ENCODE measurements at places on chromosomes 12 and 14.

DNA sequence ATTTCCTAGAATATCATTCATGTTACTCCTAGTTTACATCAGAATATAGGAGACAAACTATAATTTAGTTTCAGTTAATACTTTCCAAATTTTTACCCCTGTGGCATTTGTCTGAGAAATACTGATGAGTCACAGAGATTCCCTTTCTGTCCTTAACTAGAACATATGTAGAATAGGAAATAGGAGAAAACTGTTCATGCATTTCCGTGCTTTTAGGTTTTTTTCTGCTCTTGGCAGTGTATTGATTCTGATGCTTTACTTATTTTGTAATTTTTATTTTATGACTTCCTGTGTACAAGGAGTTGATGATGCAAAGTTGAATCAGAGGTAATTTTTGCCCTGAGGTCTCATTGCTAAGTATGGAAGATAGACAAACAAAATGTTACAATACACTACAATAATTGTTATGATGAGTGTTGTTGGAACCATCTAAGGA is 23.0 kb downstream of the MNAT1 start:
- DNase-seq = no peak

DNA sequence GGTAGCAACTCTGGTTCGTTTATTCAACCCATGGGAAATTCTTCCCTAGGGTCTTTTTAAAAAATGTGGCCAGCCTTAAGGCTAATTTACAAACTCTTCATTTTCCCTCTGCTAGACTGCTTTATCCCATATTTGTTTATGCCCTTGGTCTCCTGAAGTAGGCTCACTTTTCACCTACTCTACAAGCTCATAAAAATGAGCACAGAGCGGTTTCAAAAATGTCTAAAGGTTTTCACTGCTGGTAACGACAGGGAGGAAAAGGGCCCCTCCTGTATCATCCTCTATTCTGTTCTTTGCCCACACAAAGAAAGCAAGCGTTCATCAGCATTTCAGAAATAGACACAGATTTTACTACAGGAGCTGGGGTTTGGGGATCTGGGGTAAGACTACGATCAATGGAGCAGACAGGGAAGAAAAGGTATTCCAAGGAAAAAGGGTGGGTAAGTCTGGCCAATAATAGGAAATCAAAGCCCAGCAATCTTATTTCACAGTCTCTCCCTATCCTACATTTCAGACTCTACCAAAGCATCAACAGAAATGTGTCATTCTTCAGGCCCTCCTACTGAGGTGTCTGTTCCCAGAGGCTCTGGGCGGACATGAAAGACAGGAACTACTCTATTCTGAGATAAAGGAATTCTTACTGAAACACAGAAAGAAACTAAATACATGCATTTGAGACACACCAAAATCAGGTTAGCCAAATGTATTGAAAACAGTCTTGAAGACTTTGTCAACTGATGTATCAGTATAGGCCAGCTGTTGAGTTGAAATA is 86.4 kb downstream of the SPPL3 start:
- no peak for DNase-seq

DNA sequence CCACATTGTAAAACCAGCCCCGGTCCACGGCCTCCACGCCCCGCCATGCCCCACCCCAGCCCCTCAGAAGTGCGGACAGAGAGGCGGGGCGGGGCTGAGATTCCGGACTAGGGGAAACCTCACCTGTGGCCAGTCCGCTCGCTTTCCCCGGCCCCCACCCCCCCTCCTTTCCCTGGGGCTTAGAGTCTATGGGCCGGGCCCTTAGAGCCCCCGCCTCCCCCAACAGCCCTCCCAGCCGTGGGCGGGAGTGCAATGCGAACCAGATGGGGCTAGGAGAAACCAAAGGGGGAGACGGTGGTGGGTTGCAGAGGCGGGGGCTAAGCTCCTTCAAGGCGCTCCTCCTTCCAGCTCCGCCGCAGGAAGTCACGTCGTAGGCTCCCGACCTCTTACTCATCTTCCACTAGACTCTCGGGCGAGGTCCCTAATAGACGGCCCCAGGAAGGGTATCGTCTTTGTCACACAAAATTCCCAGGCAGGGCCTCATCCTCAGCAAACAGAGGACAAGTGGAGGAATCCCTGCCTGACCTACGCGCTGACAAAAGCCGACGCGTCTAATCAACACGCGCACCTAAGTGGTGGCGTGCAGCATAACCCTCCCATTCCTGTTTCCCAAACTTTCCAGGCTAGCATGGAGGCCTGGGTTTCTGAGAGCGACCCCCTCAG is 1.1 kb upstream of the NAB2 start:
- peak; percentile 84 for DNase-seq

DNA sequence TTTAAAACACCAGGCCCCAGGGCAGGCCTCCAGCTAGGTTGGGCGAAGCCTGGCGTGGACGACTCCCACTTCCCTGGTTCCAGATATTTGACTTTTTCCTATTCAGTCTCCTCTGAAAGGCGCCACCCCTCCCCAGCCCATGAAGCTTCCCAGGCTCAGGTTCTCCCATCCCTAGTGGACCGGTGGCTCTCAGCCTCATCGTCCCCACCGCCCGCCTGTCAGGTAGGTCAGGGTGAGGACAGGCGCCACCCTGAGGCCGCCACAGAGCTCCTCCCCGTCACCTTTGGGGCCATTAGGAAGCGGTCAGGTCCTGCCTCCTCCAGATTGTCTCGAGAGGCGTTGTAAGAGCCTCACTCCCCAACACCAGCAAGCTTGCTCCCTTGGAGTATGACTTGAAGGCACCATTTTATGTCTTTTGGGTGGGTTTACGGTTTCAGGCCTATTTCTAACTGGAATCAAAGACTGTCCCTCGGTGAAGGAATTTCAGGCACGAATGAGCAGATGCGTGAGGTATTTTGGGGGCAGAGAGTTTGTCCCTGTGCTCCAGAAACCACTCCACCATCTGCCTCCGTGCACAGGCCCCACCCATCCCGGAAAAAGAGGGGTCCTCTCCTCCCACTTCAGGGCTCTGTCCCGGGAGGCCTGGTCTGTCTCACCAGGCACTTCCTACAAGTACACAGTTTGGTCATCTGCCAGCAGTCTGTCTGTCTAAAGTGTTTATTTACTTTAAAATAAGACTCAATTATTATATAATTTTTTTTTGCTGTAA is 55.6 kb downstream of the TSPAN9 start:
- no peak for DNase-seq

- DNase-seq = no peak
Measured at GRCh38 chr12:14952299-14952921, 9.0 kb downstream of the ARHGDIB start.

DNA sequence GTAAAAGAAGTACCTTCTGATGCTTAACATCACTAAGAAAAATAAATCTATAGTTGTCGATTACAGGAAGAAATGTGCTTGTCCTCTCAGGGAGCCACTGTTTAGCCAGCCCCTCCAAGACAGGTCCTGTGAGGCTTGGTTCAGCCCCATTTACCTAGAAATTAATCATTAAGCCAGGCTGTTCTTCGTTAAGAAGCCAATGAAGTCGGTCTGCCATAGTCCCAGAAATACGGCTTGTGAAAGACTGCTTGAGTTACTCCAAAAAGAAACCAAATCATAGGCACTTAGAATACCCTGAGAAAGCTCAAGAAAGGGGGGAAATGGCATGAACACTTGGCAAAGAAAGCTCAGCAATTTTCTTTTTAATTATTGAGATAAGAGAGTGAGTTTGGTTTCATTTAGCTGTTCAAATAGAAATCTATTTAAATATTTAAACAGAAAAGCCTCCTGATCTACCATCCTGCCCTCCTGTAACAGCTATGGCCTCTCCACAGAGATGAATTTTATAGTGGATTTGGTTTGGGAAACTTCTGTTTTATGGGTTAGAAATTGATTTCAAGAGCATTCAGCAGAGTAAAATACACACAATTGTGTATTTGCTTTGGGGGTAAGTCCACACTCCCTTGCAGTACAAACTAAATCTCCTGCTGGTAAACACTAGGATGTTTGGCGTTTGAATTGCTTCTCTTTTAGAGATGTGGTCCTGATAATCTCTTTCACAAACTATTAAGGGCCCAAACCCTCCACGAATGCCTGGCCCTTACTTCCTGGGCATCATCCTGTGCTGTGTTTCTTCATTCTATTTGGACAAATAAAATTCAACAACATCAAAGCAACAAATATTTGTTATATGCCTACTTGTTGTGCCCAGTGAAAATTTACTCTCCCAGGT is 234.4 kb downstream of the SEC23A start:
- DNase-seq = no peak

DNA sequence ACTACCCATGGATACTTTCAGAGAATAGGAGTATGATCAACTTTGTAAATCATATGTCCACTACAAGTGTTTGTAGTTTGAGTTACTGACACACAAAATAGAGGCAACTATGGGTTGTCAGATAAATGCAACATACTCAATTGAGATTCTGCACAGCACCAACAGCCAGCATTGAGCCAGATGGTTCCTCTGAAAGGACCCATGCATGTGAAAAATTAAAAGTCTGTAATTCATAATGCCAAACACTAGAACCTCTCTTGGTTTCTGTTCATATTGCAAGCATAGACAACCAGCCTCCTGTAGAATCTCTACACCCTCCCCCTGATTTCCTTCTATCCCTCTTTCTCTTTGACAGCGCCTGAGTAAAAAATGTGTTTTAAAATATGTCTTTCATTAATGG is 831.0 kb downstream of the C12orf50 start:
- DNase-seq = no peak

GRCh38 chr12:20028033-20028432 is 340.3 kb upstream of the PDE3A start:
- DNase-seq = no peak

GRCh38 chr12:119938049-119938667 is 50.9 kb upstream of the BICDL1 start:
- DNase-seq = peak; percentile 30

GRCh38 chr14:42110167-42110566 is 503.5 kb downstream of the LRFN5 start:
- DNase-seq = no peak

- DNase-seq = no peak
Measured at GRCh38 chr14:33490555-33490954, 460.3 kb downstream of the EGLN3 start.

DNA sequence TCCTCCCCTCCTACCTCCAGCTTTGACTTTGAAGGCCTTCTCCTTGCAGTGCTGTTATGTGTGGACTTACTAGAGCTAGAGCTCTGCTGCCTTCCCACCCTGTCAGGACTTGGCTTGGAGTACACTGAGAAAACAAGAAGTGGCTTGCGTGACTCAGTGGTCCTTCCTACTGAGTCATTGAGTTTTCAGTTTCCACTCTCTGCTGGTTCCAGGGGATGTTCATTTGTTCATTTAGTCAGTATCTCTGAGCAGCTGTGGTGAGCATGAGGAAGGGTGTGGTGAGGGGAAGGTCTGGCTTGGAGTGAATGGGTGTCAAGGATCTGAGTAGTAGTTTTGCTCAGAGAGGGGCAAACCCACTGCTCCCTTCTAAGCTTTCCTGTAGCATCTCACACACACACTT is 17.2 kb upstream of the ELK3 start:
- peak; percentile 58 for DNase-seq

- no peak for DNase-seq
Measured at GRCh38 chr14:75297411-75298040, 18.9 kb downstream of the FOS start.

DNA sequence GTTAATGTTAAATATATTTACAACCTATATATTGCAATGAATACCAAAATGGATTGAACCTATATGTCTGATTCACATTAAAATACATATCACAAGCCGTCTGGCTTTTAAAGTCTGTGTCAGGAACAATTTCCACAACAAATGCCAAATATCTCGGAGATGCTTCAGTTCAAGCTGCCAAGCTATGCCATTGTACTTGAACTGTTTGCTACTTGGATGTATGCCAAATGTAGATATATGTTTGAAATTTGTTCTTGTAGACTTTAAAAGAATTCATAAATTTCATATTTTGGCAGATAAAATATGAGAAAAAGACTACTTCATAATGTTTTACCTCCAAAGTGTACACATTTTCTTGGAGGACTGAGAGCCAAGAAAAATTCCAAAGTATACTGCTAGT is 37.0 kb downstream of the WASHC3 start:
- no peak for DNase-seq

GRCh38 chr12:3365463-3366411 is 125.3 kb upstream of the PRMT8 start:
- DNase-seq = no peak

- DNase-seq = no peak
Measured at GRCh38 chr12:98686603-98687002, 41.5 kb downstream of the APAF1 start.

DNA sequence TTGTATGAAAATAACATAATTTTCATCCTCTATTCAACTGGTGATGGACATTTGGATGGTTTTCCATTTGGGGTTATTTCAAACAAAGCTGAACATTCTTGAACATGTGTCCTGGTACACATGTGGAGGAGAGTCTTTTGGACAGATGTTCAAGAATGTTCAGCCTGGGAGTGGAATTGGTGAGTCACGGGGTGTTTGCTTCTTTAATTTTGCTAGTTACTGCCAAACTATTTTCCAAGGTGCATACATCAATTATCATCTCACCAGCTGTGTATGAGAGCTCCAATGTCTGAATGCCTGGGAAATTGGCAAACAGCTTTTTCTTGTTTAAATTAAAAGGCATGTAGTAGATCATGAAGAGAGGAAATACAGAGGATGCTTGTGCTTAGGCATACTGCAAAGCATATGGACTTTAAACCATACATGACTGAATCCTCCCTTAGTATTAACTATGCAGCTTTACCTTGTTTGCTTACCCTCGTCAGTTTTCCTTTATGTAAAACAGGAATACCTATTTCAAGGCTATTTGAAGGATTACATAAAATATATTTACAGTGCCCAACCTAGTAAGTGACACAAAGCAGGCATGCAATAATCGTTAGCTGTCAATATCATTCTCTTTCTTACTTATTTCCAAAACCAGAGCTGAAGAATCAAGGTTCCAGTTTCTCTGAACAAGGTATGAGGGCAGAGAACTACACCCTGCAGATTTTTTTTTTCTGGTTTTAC is 152.1 kb downstream of the ITPR2 start:
- no peak for DNase-seq

DNA sequence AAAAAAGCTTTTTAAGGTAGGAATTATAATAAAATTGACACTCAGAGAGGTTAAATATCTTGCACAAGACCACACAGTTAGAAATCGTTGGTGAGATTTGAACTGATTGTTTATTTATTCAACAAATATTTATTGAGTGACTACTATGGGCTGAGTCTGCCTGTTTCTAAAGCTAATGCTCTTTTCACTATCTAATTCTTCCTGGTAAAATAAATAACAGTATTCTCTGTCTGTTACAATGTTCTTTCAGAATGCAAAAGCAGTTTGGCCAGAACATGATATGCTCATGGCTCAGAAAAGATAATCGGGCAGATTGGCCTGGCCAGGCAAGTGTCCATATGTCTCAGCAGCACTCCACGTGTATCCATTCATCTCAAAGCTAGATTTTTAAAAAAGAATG is 82.0 kb downstream of the BTG1 start:
- DNase-seq = no peak

Measured in stimulated activated CD4-positive, alpha-beta T cell treated with anti-CD3 and anti-CD28 coated beads, TNF-alpha, amount 100 ng/mL, for 48 hours (primary cell).